ENCODE measurements at places on chromosomes 16 and 17. TPM values are rescaled to one million over a fixed set of nuclear protein-coding genes. Genes with fewer than 3 reads are reported as not detected.

GRCh38 chr17:10513299-10514067 lies 4.9 kb downstream of the MYH1 start:
- no peak for DNase-seq

DNA sequence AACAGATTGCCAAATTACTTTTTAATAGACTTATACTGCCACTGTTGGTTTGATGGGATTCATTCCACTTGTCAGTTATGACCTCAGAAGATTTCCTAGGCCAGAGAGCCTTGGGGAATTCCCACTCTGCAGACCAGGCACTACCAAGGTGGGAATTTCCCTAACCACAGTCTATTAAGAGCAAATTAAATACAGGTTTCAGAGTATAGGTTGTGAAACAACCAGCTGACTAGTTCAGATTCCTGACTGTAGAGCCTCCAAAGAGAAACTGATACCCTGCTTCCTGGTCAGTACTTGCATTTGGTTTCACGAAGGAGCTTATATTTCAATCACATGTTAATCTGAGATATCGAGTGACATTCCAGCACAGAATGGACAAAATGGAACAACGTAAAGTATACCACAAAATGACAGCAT lies 186.5 kb downstream of the STX8 start:
- no peak for DNase-seq

- DNase-seq = peak; percentile 71
These were observed 11.7 kb downstream of the ABCC1 start for GRCh38 chr16:15961060-15961511.

DNA sequence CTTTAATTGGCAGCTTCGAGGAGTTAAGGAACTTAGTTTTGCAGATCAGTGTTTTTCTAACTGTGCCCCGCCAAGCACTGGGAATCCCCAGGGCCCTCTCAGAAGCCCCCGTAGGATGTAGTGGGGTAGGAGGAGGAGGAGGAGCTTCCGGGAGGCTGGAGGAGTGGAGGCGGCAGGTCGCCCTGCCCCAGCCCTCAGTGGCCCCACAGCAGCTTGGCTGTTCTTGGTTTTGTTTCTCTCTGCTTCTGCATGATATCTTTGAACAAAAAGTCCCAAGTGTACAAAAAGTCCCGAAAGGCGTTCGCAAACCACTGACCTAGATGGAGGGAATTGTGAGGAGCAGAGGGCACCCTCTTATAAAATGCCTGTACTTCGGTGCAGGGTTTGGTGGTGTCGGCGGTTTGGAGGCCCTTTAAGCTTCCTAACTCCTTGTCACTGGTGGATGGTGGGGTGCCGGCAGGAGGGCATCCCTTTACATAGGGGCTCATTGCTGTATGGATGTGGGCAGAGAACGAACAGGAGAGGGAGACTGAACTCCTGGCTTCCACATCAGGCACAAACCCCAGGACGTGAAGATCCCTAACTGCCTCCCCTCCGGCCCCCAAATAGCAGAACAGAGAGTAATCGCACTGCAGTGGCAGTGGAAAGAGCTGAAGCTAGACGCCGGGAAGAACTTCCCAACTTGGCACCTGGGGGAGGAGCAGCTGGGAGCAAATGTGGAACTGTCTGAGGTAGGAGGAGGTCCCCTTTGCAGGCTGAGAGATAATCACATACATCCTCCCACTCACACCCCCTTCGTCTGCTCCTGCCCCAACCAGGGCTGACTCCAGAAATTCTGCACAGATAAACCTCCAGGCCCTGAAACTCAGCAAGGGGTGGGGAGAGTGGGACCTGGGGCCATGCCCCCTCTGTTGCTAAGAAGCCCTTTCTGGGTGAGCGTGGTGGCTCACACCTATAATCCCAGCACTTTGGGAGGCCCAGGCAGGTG lies 20.1 kb downstream of the EPOP start:
- DNase-seq = no peak

- no peak for DNase-seq
These were observed 19.0 kb downstream of the CENPX start for GRCh38 chr17:82003411-82004381.

- peak; percentile 58 for DNase-seq
These were observed 28.8 kb upstream of the GINS2 start for GRCh38 chr16:85717393-85718152.

- DNase-seq = no peak
These were observed 561 bp downstream of the CCDC47 start for GRCh38 chr17:63772801-63773271.

GRCh38 chr16:53090591-53091411 lies 36.0 kb downstream of the CHD9 start:
- peak; percentile 26 for DNase-seq

DNA sequence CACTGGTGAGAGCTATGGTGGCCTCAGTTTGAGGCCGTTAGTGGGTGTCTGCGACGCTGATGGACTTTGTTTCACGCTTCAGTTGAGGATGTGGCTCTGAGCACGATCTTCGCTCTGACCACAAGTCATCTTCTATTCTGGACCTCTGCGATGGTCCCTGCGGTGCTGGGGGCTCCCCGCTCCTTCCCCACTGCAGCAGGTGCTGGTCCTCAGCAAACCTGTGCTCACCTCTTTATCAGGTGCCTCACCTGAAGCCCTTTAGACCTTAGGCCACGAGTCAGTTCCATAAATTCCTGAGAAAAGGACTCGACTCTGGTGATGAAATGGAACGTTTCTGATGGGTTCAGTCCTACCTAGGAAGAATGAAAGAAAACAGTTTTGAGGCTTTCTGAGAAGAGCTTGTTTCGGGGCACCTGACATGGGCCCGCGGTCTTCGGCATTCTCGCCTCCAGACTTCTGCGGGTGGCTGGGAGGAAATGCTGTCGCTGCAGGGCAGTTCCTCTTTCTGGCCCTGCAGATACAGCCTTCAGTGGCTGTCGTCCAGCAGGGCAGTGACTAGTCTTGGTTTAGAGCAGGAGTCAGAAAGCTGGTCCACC lies 4.7 kb downstream of the KCTD5 start:
- peak; percentile 44 for DNase-seq

DNA sequence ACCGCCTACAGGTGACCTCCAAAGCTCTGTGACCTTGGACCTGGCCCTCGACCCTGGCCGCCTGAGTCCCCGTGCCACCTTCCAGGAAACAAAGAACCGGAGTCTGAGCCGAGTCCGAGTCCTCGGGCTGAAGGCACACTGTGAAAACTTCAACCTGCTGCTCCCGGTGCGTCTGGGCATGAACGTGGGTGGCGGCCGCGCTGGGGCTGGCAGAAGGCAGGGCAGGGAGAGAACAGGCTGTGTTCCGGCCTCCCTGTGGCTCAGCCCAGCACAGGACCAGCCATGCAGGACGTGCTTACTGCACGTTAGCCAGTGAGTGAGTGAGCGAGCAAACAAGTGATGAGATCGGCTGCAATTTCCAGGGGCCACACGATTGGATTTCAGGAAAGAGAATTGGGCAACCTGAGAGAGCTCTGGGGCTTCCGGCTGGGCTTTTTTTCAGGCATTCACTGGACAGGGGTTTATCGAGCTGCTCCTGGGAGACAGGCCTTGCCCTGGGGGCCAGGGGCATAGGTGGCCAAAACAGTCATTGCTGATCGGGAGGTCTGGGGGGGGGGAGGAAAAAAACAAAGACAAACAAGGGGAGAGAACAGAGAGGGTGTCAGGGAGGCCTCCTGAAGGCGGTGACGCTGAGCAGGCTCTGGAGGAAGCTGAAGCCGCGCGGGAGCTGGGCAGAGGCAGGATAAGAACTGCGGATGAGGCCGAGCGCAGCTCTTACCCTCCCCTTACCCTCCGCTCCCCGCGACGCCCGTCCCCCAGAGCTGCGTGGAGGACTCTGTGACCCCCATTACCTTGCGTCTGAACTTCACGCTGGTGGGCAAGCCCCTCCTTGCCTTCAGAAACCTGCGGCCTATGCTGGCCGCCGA lies 16.9 kb downstream of the ITGAX start:
- no peak for DNase-seq

- peak; percentile 34 for DNase-seq
These were observed 7.9 kb downstream of the GNAO1 start for GRCh38 chr16:56199164-56199563.

Gene CDH5
- not detected for total RNA-seq

Gene PRR15L
- not detected for total RNA-seq

Gene NPIPB6
- total RNA-seq = 1.5 TPM

Gene KIF2B
- not detected for total RNA-seq
